ENCODE measurements at places on chromosomes 1 and 21.

- no peak for DNase-seq
These were observed 65.9 kb upstream of the GADD45A start for GRCh38 chr1:67619080-67619479.

- no peak for DNase-seq
These were observed 790 bp upstream of the MATN1 start for GRCh38 chr1:30724175-30724574.

DNA sequence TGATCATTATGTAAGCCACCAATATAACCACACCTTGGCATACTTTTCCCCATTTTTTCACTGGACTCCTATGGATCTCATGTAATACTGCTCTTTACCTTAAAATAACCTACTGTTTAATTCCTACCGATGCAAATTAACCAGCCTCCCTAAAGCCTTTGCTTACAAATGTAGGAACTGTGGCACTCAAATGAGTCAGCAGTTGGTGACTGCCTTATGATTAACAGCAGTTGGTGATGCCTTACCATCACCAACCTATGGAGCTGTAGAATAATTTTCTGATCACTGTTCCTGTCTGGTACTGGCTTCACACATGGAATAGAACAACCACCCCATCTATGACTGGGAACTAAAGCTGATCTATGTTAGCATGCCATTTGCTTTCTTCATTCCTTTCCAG is 7.8 kb upstream of the NUDT17 start:
- DNase-seq, result no peak

DNA sequence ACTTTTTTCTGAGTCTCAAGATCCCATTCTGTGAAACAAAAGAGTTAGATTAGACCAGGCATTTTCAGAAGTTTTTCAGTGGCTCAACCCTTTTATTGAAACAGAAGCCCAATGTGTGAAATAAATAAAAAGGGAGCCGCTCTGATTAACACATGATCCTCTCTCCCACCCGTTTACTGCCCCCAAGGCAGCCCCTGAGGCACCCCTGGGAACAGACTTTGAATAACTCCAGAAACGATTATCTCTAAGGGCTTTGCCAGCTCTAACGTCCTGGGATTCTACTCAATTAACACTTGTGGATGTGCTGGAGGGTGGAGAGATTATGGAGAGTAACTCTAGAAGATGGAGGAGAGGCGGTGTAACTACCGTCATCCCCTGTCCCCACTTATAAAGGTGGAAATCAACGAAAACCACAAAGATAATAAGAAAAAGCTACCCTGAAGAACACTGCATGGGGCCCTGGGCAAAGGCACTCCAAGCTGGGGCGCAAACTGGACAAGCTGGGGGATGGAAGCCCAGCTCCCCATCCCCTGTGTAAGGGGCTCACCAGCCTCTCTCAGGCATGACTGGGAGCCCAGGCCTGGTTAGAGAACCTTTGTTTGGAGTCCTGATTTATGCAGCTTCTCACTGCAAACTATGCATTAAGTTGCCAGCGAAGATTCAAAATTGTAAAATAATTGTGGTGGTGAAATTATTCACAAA is 39.0 kb upstream of the GRIK3 start:
- no peak for DNase-seq

GRCh38 chr21:46559291-46559983 is 45.4 kb downstream of the S100B start:
- no peak for DNase-seq

DNA sequence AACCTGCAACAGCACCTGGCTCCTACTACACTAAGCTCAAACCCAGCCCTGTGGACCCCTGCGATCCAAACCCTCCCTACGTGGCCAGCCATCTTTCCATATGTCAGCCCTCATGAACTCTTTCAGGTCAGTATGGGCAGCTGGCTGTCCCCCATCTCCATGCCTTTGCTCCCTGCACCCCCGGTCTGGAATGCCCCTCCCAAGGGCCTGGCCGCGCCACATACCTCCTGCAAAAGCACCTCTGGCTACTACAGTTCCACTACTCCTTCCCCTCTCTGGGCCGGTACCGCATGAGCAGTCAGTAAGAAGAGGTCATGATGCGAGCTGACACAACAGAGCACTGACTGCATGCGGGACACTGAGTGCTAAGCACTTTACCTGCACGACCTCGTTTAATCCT is 10.0 kb upstream of the TAGLN2 start:
- DNase-seq, result no peak

- no peak for DNase-seq
These were observed 226.6 kb downstream of the PTGER3 start for GRCh38 chr1:70820995-70821394.

- peak; percentile 28 for DNase-seq
These were observed 771 bp downstream of the RABGAP1L start for GRCh38 chr1:174160109-174160473.

DNA sequence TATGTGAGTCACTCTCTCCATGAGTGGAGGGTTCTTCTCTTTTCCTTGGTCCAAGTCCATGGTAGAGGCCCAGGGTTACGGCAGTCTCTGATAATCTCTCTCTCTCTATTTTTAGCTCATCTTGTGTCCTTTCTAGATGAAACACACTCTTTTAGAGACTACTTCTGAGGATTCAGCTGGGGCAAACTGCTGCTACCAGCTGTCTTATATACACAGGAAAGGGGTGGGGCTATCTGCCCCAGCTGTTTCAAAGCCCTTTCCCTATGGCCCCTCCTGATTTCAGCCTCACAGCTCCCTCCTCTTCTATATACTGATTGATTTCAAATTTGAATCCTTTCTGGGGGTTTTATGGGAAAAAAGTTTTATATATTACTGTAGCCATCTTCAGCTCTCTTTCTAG is 324.8 kb downstream of the RWDD3 start:
- DNase-seq, result no peak

GRCh38 chr1:205257735-205258134 is 30.0 kb downstream of the TMCC2 start:
- no peak for DNase-seq
